ENCODE measurements at places on chromosomes 5 and 9.

DNA sequence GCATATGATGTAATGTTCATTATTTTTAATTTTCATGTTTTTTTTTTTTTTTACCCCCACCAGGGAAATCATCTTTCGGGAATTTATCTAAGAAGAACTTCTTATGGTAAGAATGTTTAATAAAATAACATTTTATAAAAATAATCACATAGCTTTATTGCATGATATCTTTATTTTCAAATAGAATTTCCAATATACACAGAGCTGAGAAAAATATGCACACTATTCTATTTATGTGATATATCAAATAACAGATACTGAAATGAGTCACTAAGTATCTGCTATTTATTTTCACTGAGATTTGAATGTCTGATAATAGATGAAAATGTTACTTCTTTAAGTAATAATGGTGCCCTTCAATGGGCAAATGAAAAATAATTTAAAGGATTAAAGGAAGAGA is 1217.3 kb downstream of the MAT2B start:
- DNase-seq: no peak

DNA sequence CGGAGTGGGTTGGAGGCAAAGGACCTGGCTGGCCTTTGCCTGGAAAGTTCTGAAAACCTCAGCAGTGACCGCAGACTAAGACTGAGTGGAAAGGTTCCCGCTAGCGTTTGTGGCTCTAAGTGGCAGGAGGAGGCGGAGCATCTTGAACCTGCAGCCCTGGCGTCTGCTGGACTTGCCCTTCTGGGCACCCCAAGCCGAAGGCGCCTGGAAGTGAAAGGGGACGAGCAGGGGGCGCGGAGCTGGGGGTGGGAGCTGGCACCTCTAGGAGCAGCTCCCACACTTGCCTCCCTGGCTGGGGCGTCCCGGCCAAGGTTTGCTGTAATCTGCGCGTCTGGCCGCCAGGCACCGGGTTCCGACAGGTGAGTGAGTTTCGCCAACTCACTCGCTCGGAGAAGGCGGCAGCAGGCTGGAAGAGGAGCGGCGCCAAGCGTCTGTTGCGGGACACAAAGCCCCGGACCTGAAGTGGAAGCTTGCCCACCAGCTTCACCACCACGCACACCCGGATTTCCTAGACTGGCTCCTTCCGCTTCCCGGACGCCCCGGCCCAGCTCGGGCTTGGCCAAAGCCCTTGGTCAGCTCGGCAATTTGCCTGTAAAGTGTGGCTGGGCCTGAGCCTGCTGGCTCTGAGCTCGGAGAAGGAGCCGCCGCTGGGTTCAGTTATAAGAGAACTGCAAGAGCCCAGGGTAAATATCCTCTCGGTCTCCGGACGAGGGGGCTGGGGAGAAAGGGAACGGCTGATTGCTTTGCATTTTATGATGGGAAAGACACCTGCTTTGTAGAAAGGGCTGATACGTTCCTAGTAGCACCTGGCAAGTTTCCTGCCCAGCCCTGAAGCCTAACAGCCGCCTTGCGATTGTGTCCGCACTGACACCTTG is at the start of gene GNA14:
GNA14 (minus strand) TSS at position 89 of the 875 bp plus-strand sequence. CDS start 529 bp downstream, outside the sequence.
- DNase-seq: no peak

GRCh38 chr9:112012026-112012902 is 115.7 kb downstream of the UGCG start:
- DNase-seq: no peak

GRCh38 chr9:111016016-111016415 is 22.3 kb downstream of the LPAR1 start:
- DNase-seq: no peak

GRCh38 chr9:131216806-131217205 is 59.5 kb downstream of the FAM78A start:
- DNase-seq: no peak

Measured in tibial nerve (tissue), 4 donors.